AG09309 (cell line): ENCODE measurements at places on chromosomes 4 and X.

DNA sequence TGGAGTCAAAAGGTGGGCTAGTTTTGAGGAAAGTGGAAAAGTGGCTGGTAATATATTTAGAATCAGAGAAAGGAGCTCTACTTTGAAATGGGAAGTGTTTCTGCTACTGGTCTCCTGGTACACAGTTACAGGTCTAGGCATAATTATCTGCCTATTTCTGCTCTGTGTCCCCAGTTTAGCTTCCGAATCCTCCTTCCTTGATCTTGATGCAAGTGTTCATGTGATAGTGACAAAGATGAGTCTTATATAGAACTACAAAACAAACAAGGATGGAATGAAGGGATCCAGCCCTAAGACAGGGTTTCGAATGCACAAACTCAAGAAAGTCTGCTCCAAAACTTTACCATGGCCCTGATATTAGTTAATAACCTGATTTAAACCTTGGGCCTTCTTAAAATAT, 580.2 kb downstream of the INPP4B start:
- no peak for DNase-seq

- no peak for DNase-seq
These were observed 2.4 kb downstream of the CORIN start for GRCh38 chr4:47835494-47835893.

- no peak for DNase-seq
These were observed 16.6 kb downstream of the TRIML2 start for GRCh38 chr4:188092824-188093223.

DNA sequence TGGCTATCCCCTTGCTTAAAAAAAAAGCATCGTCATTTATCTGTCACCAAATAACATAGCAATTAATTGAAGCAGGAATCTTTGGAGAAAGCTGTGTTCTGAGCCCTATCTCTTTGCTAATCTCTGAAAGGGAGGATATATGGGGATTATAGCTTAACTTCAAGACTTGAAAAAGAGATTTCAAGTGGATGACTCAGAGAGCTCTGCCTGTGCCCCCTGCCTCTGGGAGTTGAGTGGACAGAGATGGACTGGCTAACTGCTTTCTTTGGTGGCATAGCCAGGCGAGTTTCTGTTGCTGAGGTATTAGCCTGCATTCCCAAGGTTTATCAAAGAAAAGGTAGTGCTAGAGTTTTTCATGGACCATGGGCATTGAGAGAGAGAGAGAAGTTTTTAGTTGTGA, 91.6 kb downstream of the DDIT4L start:
- DNase-seq, result no peak

GRCh38 chrX:1455948-1456280, 3.2 kb upstream of the ASMTL start:
- DNase-seq, result no peak

DNA sequence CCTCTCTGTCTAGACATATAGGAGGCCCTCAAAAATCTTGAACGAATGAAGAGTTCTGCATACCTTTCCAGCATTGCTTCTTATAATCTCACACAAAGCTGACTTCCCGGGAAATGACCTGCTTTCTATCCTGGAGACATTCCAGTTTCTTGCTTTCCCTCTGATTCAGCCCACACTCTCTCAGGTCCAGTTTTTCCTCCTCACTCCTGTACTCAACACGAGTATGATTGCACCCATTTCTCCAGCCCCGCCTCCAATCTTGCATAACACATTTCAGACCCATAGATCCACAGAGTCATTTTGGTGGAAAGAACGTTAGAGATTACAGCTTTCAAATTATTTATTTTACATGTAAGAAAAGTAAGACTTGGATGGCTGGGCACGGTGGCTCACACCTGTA, 127.5 kb upstream of the TLR3 start:
- DNase-seq, result no peak

GRCh38 chr4:179605196-179605595, 2163.0 kb upstream of the AGA start:
- no peak for DNase-seq

GRCh38 chr4:94934201-94934600, 176.4 kb downstream of the BMPR1B start:
- no peak for DNase-seq

GRCh38 chr4:21991050-21991449, 42.5 kb upstream of the KCNIP4 start:
- peak; percentile 20 for DNase-seq

- DNase-seq, result no peak
These were observed 239.6 kb downstream of the SPOCK3 start for GRCh38 chr4:166994686-166995085.

GRCh38 chrX:131219271-131219670, 69.8 kb downstream of the IGSF1 start:
- DNase-seq, result no peak

DNA sequence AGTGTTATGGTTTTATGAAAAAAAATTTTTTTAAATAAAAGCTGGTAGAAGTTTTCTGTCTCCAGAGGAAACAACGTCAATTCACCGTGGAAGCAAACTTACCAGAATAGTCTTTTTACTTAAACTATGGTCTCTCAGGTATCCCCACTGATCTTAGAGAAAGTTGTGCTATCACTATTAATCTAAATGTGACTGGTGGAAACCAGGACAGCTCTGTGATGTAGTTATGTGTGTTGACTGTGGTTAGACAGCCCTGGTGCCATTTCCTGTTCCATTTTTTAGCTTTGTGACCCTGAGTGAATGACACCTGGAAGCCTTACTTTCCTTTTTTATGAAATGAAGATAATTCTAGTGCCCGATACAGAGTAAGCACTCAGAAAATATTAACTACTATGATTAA, 111.8 kb upstream of the HUWE1 start:
- DNase-seq, result no peak

- no peak for DNase-seq
These were observed 45.1 kb upstream of the TSPAN7 start for GRCh38 chrX:38516196-38516774.

DNA sequence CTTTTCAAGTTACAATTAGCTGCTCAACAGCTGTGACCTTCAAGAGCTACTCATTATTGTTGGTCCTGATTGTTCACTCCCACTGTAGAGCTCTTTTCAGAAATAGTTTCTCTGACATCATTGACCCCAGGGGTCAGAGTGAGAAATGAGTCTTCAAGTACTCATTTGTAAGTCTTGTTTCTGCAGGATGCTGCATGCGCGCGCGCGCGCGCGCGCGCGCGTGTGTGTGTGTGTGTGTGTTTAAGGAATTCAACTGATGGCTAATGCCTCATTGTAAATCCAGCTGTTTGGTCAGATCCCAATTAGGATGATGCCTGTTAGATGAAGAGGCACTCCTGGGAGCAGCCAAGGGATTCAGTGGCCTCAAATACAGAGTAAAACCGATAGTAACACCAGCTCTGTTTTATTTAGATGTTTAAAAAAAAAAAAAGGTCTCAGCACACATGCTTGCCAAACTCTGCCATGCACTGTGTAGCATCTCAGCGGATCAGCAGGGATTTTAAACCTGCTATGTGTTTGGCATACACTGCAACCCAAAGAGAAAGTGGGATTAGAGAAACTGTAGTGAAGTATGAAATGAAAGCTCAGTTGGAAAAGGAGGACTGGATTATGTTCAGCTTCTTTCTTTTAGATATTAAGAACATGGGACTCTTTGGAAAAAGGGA, 332.3 kb downstream of the ADGRL3 start:
- no peak for DNase-seq

DNA sequence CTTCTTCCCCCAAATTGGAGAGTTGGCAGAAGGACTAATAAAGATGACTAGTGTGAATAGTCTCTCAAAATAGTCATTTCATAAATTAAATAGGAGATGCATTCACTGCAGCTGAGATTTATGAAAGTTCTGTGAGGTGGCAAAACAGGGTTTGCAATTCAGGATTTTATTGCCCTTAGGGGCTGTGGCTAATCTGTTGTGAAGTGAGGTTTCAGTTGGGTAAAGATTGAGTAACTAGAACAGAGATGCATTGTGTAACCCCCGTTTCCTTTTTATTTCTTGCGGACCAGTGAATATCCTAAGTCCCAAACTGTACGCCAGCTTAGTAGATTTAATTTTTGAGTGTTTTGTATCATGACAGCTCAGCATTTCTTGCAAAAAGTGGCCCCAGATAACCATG, 16.2 kb upstream of the SCRG1 start:
- DNase-seq, result peak; percentile 34

- DNase-seq, result no peak
These were observed 55.4 kb downstream of the TRIM2 start for GRCh38 chr4:153259661-153260060.

DNA sequence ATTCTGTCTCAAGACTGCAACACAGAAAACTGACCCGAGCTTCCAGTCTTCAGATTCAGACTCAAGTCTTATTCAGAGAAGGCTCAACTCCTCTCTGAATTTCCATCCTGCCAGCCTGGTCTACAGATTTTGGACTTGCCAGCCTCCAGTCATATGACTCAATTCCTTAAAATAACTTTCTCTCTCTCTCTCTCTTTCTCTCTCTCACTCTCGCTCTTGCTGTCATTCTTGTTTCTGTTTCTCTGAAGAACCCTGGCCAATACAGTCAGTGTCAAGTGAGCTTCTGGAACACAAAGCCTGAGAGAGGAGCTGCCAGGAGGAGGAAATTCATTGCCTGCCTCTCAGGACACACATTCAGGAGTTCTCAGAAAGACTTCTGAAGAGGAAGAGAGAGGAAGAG, 154.9 kb downstream of the PARM1 start:
- no peak for DNase-seq

DNA sequence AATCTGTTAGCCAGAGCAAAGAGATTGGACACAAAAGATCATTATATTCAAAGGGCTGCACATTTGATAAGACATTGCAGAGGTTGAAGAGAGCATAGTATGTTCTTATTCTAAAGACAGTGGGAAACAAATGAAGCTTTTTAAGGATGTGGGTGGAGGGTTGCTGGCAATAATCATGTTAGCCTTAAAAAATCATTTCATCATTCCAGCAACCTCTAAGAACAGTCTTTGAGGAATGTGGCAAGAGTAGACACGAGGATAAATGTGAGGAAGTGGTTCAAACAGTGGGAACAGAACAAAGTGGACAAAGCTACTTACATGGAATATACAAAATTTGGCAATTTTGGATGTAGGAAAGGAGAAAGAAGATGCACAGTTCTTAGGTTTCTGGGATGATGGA, 167.3 kb upstream of the SPRY1 start:
- DNase-seq, result no peak

GRCh38 chr4:148780426-148781005, 338.3 kb upstream of the NR3C2 start:
- no peak for DNase-seq

DNA sequence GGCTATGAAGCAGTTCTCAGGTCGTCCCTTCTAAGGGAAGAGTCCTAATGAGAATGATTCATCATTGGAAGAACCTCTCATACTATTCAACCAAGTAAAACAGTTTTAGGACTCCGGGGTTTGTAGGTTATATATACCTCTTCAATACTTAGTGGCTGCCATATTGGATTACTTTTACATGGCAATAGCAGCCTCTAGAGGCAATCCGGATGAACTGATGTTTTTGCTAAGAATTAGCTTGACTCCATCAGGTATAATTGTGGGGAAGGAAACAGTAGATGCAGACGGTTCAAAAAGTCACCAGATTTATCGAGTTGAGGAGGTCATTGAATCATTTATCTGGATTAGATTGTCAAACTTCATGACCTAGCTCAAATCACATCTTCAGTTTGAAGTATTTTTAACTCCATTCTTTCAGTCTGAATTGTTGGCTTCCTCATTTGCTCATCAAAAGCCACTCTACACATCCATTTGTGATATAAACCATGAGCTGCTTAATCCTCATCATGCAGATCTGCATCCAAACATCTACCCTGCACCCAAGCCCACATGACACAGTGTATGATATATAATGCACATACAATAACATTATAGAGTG, 28.4 kb downstream of the GUCY1B1 start:
- no peak for DNase-seq

DNA sequence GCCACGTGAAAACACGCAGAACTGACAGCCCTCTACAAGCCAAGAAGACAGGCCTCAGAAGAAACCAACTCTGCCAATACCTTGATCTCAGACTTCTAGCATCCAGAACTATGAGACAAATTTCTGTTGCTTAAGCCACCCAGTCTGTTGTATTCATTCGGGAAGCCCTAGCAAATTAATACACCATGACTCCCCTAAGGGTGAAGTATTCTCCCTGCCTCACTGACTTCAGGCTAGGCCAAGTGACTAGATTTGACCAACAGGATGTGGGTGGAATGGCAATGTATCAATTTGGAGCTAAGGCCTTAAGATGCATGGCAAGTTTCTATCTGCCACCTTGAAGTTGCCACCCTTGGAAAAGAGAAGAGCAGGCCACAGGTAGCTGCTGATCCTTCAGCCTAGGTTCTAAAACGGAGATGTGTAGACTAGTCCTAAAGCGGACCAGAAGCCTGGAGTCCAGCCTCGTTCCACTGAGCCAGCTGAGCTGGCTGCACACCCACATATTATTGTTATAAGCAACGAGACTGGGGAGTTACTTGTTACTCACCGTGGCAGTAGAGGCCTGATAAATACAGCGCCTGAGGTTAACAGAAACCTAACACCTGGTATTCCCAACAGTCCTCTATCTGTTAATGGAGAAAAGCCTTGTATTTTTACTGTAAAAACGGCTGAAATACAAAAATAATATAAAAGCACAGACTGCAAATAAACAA, 16.4 kb downstream of the SCARB2 start:
- no peak for DNase-seq

DNA sequence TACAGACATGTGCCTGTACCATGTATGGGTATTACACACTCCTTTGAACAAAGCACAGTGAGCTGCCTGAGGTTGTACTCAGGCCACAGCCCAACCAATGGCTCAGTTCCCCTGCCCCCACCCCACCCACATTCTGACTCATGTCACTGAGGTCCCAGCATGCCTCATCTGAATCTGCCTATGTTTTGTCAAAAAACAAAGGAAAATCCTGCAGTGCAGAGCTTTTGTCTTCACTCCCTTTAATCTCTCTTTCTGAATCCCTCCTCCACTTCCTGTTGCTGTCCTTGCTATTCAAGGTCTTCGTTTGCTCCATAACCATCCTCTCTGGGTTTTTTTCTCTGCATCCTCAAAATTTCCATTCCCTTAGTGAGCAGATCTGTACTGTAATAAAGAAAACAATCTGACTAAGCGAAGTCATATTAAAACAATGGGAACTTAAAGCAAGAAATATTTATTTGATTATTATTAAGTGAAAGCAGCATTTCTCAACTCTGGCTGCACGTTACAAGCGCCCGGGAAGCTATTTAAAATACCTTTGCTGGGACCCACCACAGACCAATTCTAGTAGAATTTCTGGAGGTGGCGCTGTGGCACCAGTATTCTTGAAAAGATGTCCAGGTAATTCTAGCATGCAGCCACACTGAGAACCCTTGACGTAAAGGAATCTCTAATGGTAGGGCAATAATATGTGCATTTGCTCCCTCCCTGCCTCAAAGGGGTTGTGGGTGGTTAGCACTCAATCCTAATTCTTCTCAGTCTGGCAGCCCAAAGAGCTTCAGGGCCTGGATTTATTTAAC, 8.7 kb downstream of the GUCY2F start:
- no peak for DNase-seq

- DNase-seq, result no peak
These were observed 550.0 kb downstream of the EPHA5 start for GRCh38 chr4:65120287-65120686.

- no peak for DNase-seq
These were observed 7.7 kb downstream of the GLOD5 start for GRCh38 chrX:48769230-48769629.
